ENCODE measurements at places on chromosomes 7 and 10. TPM values are rescaled to one million over a fixed set of nuclear protein-coding genes. Genes with fewer than 3 reads are reported as not detected.

Gene PRKG1
- not detected for total RNA-seq

Gene TRPV5
- total RNA-seq = not detected

GRCh38 chr10:60253484-60253883, 136.2 kb downstream of the ANK3 start:
- DNase-seq = no peak
- H3K36me3 ChIP-seq = peaks cover 4% of the 10 kb centered on the region
- H3K4me3 ChIP-seq = no peak overlapping the region
- no peaks in the 10 kb centered on the region for H3K27me3 ChIP-seq
- H3K4me1 ChIP-seq = no peaks in the 10 kb centered on the region

Gene EGR2
- 201 TPM for total RNA-seq

- no peak overlapping the region for H3K4me3 ChIP-seq
- peaks cover 36% of the 10 kb centered on the region for H3K27me3 ChIP-seq
- H3K4me1 ChIP-seq = no peaks in the 10 kb centered on the region
- DNase-seq = no peak
These were observed 41.4 kb upstream of the ANLN start for GRCh38 chr7:36348256-36348655.

- H3K27me3 ChIP-seq = no peaks in the 10 kb centered on the region
- H3K27ac ChIP-seq = no peak overlapping the region
- H3K36me3 ChIP-seq = no peaks in the 10 kb centered on the region
- DNase-seq = no peak
These were observed 62.7 kb downstream of the CUZD1 start for GRCh38 chr10:122782911-122783310.

- no peak overlapping the region for H3K4me3 ChIP-seq
- H3K27me3 ChIP-seq = peaks cover 16% of the 10 kb centered on the region
- H3K27ac ChIP-seq = no peak overlapping the region
- no peaks in the 10 kb centered on the region for H3K4me1 ChIP-seq
These were observed 38.1 kb upstream of the PIK3AP1 start for GRCh38 chr10:96758423-96758822.

Gene PLAU
- 0.57 TPM for total RNA-seq

Gene LUC7L2
- total RNA-seq = 172 TPM

DNA sequence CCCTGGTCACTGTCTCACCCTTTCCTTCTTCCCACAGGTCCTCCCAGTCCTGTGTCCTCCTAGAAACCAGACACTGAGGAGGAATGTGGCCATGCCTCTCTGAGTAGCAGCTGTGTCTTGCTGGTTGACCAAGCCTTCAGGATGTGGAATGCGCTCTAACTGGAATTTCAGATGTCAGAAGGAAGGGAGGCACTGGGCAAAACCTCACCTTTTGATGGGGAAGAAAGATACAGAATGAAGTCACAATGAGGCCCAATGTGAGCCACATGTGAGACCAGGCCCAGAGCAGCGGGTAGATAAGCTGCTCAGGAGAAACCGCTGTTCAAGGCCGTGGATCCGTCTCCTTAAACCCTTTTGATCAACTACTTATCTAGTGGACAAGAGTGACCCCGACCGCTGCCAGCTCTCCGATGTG, 54.8 kb upstream of the ECHDC3 start:
- H3K4me3 ChIP-seq = no peak overlapping the region
- H3K36me3 ChIP-seq = no peaks in the 10 kb centered on the region
- DNase-seq = no peak
- peaks cover 40% of the 10 kb centered on the region for H3K27me3 ChIP-seq

GRCh38 chr10:98748298-98748697, 301.6 kb upstream of the HPS1 start:
- H3K4me3 ChIP-seq = no peak overlapping the region
- no peaks in the 10 kb centered on the region for H3K36me3 ChIP-seq
- no peak for DNase-seq
- H3K27ac ChIP-seq = no peak overlapping the region

Gene RAB19
- 23.0 TPM for total RNA-seq

DNA sequence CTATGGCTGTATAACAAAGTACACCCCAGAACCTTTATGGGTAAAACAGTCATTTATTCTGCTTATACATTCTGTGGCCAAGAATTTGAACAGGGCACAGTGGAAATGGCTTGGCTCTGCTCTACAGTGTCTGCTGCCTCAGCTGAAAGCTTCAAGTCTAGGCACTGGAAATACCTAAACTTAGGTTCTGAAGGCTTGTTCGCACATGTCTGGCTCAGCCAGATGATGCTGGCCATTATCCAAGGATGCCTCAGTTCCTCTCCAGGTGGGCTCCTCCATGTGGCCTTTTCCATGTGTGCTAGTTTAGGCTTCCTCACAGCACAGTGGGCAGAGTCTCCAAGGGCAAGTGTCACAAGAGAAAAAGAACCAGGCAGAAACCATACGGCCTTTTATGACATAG, 76.8 kb downstream of the RALA start:
- peaks cover 33% of the 10 kb centered on the region for H3K36me3 ChIP-seq
- H3K27me3 ChIP-seq = no peaks in the 10 kb centered on the region
- DNase-seq = no peak
- H3K4me3 ChIP-seq = no peak overlapping the region
- H3K27ac ChIP-seq = no peak overlapping the region

Gene NUTM2E
- total RNA-seq = 0.19 TPM

DNA sequence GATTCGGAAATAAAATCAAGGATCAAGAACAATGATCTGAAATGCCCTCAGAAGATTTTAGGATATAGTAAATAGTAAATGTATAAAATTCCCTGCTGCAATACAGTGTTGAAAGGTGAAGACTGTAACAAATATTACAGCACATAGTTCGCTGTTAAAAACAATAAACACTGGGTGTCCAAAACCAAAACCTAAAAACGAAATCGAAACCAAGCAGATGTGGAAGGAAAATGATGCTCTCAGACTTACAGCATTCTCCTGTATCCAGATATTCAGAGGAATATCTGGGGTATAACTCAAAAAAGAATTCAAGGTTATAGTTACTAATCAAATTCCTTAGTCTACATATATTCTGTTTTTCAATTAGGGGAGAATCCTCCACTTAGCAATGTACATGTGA, 708.1 kb upstream of the PCDH15 start:
- H3K4me3 ChIP-seq = no peak overlapping the region
- no peaks in the 10 kb centered on the region for H3K36me3 ChIP-seq
- no peaks in the 10 kb centered on the region for H3K4me1 ChIP-seq
- no peak for DNase-seq
- H3K27me3 ChIP-seq = no peaks in the 10 kb centered on the region

GRCh38 chr7:41641665-41642014, 61.2 kb downstream of the INHBA start:
- no peaks in the 10 kb centered on the region for H3K4me1 ChIP-seq
- H3K27me3 ChIP-seq = no peaks in the 10 kb centered on the region
- no peak overlapping the region for H3K27ac ChIP-seq
- no peaks in the 10 kb centered on the region for H3K36me3 ChIP-seq

- no peaks in the 10 kb centered on the region for H3K36me3 ChIP-seq
- no peak for DNase-seq
- no peak overlapping the region for H3K4me3 ChIP-seq
- H3K27ac ChIP-seq = peak overlapping the region; percentile 13
These were observed 41.3 kb upstream of the AOAH start for GRCh38 chr7:36765605-36766004.

DNA sequence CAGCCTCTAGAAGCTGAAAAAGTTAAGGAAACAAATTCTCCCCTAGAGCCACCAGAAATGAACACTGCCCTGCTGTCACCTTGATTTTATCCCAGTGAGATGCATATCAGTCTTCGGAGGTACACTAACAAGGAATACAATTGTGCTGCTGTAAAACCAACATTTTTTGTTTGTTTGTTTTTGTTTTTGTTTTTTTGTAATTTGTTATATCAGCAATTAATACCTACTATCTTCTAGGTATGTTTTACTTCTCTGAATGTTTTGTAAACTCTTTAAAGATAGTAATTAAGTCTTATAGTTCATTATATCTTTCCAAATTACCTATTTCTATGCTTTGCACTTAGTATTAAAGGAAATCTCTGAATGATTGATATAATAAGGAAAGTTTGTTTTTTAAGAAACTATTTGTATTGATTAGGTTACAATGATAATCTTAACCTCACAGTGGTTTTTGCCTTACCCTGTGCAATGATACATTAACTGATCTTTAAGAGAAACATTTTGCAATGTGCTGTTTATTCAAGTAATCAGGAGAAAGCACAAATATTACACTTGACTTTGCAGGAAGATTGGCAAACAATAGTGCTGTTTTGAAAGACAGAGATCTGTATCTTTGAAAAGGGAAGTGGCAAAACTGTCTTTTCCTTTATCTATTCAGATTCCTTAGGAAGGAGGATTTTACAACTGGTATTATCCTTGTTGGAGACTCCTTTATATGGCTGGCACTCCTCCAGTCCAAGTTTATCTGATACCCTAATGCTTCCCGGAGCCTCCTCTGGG, 11.3 kb upstream of the HGF start:
- H3K27me3 ChIP-seq = no peaks in the 10 kb centered on the region
- H3K27ac ChIP-seq = no peak overlapping the region
- DNase-seq = no peak
- H3K4me1 ChIP-seq = peaks cover 2% of the 10 kb centered on the region

DNA sequence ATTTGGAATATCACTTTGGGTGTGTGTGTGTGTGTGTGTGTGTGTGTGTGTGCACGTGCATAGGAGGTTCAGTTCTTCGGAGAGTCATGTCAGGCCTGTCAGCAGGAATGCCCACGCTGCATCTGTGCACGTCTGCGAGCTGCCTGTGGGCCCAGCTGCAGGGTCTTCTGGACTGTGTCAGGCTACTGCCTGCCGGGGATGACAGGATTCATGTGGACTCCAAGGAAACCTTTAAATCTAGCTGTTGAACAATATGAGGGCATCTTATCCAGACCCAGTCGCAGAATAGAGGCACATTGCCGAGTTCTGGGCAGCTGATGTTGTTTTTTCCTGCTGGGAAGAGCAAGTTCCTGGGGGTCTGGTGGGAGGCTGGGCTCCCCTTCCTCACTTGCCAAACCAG, 19.0 kb downstream of the AQP1 start:
- no peak overlapping the region for H3K27ac ChIP-seq
- no peaks in the 10 kb centered on the region for H3K4me1 ChIP-seq
- H3K4me3 ChIP-seq = no peak overlapping the region
- no peak for DNase-seq
- no peaks in the 10 kb centered on the region for H3K36me3 ChIP-seq

Gene ACTL6B
- total RNA-seq = not detected

GRCh38 chr7:120740348-120740747, 117.6 kb downstream of the TSPAN12 start:
- DNase-seq = no peak
- H3K4me1 ChIP-seq = no peaks in the 10 kb centered on the region
- no peaks in the 10 kb centered on the region for H3K27me3 ChIP-seq
- no peak overlapping the region for H3K4me3 ChIP-seq
- H3K27ac ChIP-seq = no peak overlapping the region

Gene FOXL3
- total RNA-seq = not detected

GRCh38 chr10:63273577-63273976, 140.4 kb downstream of the NRBF2 start:
- no peaks in the 10 kb centered on the region for H3K27me3 ChIP-seq
- no peaks in the 10 kb centered on the region for H3K36me3 ChIP-seq
- peak; percentile 70 for DNase-seq
- H3K4me3 ChIP-seq = peak overlapping the region; percentile 40
- H3K4me1 ChIP-seq = peaks cover 22% of the 10 kb centered on the region

- peaks cover 65% of the 10 kb centered on the region for H3K4me1 ChIP-seq
- H3K27me3 ChIP-seq = no peaks in the 10 kb centered on the region
- no peak overlapping the region for H3K4me3 ChIP-seq
- H3K36me3 ChIP-seq = peaks cover 7% of the 10 kb centered on the region
- no peak for DNase-seq
These were observed 27.9 kb upstream of the ASCC1 start for GRCh38 chr10:72243822-72244437.

- H3K27ac ChIP-seq = peak overlapping the region; percentile 45
- peaks cover 34% of the 10 kb centered on the region for H3K4me1 ChIP-seq
- peaks cover 57% of the 10 kb centered on the region for H3K36me3 ChIP-seq
- no peak for DNase-seq
These were observed 13.9 kb downstream of the EIF4H start for GRCh38 chr7:74187915-74188675.

DNA sequence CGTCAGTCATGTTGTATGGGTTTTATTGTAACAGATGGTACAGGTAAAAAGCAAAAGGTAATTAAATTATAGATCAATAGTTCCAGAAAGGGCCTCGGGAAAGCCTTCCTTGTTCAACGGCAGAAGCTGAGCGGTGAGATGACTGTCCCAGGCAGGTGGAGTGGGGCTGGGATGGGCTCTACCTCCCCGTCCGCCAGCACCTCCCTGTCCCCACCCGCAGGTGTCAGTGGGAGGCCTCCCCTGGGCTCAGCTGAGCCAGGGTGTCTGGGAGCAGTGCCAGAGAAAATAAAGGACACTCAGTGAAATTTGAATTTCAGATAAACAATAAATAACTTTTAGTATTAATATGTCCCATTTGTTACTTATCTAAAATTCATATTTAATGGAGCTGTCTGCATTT, 58.9 kb downstream of the CLRN3 start:
- no peaks in the 10 kb centered on the region for H3K4me1 ChIP-seq
- no peak overlapping the region for H3K4me3 ChIP-seq
- peaks cover 3% of the 10 kb centered on the region for H3K27me3 ChIP-seq

DNA sequence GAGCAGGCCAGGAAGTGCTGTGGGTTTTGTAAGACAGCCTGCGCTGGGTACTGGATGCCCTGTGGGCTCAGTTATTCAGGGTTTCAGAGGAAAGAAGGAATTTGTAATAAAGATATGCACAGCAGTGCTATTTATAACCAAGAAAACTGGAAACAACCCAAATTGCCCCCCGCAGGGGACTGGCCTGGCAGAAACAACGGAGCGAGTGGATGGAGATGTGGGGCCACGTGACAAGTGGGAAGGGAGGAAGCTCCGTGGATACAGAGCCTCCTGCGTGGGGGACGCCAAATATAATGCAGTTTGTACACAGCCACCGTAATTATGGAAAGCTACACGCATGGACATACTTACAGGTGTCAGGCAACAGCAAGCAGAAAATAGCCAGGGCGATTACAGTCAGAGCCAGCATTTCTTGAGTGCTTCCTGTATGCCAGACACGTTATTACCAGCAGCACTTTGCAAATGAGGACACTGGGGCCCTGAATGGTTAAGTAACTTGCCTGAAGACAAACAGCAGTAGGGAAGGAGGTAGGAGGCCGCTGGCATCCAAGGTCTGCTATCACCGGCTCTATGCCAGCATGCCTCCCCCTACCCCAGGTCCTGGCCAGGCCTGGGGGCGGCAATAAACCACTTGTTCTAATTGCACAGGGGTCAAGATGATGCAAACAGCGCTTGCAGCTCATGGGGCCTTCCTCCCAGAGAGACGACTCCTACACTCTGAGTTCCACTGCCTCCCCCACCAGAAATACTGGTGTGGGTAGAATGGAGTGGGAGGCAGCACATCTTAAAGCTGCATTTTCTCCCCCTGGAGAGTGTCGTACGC, 8.7 kb upstream of the CAMK2B start:
- DNase-seq = no peak
- no peak overlapping the region for H3K27ac ChIP-seq
- no peaks in the 10 kb centered on the region for H3K4me1 ChIP-seq
- H3K4me3 ChIP-seq = no peak overlapping the region
- H3K36me3 ChIP-seq = no peaks in the 10 kb centered on the region

Data from activated CD4-positive, alpha-beta T cell treated with anti-CD3 and anti-CD28 coated beads, Interleukin-2, amount 10 ng/mL, durations not matched to agents 24 days and 14 days (primary cell).